Epithelial cell of esophagus (primary cell): ENCODE measurements at places on chromosomes 3 and 15.

DNA sequence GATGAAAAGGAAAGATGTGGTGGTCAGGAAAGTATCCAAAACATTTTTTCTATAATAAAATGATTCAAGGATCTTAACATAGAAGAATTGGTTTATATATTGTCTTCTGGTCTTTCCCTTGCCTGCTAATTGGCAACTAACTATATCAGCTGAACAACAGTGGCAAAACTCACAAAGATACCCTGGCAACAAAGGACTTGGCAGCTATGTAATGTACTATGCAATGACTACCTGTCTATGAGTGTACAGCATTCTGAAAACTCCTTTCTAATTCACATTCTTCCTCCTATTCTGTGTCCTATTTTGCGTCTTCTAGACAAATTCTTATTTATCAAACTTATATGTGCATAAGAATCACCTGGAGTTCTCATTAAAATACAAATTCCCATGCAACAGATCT is 15.7 kb upstream of the SERPINI2 start:
- no peak for DNase-seq

- DNase-seq = peak; percentile 44
These were observed 378 bp upstream of the FEM1B start for GRCh38 chr15:68277131-68277602.

DNA sequence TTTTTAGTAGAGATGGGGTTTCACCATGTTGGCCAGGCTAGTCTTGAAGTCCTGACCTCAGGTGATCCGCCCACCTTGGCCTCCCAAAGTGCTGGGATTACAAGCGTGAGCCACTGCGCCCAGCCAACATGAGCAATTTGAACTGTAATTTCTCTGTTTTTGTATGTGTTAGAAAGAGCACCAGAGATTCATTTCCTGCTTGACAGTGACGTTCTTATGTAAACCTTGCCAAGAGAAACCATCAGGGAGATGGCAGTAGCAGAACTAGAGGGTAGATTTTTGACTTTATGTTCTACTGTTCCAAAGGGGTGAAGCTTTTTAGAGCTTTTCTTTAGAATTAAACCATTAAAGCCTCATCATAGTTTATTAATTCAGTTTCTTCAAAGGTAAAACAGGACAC is 148.1 kb upstream of the UMPS start:
- no peak for DNase-seq

DNA sequence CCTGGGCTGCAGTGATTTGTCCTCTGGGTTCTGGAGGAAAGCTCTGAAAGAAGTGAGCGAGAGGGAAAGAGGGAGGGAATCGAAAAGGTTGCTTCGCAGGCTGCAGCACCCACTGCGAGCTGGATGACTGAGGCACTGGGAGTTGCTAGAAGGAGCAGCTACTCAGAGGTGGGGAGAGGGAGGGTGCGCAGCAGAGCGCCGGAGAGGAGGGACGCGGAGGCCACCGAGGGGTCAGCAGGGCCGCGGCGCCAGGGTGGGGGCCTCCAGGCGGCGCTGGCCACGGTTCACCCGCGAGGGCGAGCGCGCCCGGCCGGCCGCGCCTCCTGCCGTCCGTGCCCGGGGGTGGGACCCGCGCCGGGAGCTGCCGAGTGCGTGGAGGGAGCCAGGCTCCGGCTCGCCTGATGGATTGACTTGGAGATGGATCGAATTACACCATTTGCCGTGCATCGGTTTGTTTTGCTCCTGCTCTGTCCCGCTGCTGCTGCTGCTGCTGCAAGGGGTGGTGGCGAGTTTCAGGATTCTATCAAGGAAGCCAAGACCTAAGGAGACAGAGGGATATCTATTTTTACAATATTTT is at the start of gene SEMA6D:
Gene SEMA6D (plus strand): TSS at position 470 of the 577 bp plus-strand sequence. CDS start 42,294 bp downstream, outside the sequence.
- peak; percentile 79 for DNase-seq

- no peak for DNase-seq
These were observed 148.1 kb downstream of the RORA start for GRCh38 chr15:61081027-61081322.

DNA sequence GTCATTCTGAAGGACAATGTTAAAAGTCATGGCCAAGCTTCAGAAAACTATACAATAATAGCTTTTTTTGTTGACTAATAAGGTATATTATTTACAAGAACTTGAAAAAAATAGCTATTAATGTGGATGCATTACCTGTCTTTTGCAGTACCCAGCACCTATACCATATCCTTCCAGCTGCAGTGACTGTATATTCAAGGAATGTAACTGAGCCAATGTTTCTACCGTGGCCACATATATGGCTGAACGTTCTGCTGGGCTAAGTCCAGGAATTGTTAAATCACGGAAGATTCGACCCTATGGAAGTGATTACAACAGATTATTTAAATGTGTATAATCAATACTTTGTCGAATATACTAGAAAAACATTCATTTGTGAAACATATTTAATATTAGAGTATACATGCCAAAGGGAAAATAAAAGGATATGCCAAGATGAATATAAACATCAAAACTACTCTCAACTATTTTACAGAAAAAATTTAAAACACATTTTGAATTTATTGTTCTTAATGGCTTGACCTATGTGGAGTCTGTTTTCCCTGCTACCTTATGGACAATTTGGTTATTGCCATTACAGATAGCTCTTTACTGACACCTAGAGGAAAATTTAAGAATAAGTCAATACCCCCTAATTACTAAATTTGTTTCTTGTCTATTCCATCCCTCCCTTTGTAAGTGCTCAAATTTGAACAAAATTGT is 17.6 kb downstream of the ACAD11 start:
- peak; percentile 68 for DNase-seq

- no peak for DNase-seq
These were observed 27.0 kb downstream of the CADM2 start for GRCh38 chr3:84985795-84986194.

- no peak for DNase-seq
These were observed 51.3 kb downstream of the MBNL1 start for GRCh38 chr3:152319831-152320617.

GRCh38 chr3:100720426-100720825 is 11.1 kb downstream of the TFG start:
- DNase-seq = no peak

DNA sequence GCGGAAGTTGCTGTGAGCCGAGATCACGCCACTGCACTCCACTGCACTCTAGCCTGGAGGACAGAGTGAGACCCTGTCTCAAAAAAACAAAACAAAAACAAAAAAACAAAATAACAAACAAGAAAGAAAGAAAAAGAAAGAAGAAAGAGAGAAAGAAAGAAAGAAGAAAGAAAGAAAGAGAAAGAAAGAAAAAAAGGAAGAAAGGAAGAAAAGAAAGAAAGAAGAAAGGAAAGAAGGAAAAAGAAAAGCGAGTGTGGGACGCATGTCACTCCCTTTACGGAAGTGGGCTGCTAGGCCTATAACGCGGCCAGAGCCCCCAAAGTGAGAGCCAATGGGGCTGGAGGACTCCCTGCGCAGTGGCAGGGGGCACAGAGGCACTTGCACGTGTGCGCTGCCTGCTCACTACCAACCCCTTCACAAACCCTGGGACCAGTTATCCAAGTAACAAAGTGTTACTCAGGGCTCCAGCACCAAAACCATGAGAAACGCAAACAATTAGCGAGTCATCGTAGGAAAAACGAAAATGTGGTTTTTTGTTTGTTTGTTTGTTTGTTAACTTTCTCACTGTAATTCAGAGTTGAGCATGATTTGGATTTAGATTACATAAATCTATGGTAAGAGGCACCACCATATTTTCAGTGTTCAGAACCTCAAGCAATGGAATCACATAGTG is 40.8 kb upstream of the ATP1B3 start:
- peak; percentile 49 for DNase-seq

GRCh38 chr15:97479957-97480356 is 480.5 kb upstream of the ARRDC4 start:
- no peak for DNase-seq

DNA sequence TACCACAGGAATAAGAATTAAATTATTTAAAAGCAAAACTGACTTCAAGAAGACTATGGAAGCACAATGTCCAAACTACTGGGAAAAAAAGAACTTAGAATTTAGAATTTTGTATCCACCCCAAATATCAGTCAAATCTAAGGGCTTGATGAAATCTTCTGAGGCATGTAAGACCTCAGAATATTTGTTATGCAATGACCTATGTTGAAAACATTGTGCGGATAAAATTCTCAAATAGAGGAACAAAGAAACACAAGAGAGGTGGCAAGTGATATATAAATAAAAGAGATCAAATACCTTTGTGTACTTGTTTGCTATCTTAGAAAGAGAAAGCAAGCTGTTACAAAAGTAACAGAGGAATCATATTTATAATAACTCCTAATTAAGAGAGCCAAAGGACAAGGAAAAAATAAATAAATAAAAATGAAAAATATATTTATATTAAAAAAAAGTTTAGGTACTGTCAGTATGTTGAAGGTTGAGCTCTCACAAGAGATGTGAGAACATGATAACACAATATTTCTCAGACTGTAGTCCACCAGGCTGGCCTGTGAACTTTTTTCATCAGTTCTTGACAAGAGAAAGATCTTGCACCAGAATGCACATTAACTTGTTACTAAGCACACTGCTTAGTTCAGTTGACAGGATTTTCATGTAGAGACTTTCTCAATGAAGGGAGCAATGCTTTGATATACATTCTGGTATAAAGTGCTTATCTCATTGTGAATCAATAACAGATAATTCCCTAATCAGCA is 50.0 kb downstream of the CPA3 start:
- no peak for DNase-seq

DNA sequence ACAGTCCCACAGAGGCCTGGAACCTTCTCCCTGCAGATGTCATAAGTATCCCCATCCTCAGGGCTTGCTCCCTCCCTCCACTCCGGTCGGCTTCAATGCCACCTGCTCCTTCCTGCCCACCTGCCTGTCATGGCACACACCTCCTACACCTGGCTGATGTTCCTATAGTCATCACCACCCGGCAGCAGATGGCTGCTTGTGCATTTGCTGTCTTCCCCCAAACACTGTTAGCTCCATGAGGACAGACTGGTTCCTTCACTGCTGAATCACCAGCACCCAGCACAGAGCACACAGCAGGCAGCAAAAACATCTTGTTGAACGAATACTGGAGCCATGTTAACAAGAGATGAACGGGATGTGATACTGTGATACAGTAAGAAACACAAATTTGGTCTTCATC is 14.8 kb downstream of the TARS3 start:
- no peak for DNase-seq

DNA sequence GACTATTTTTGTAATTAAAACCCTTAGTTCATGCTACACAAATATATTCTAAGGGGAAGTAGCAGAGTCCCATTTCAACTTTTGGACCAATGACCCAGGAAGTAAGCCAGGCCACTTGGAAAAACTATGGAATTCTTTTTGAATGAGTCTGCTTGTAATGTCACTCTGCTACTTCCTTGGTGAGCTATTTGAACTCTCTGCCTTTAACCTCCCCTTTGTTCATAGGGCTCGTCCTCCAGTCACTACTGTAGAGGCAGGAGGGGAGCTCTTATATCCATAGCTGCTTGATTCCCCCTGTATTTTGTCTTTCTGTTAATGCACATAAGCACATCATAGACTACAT is 119.6 kb downstream of the UACA start:
- peak; percentile 11 for DNase-seq

DNA sequence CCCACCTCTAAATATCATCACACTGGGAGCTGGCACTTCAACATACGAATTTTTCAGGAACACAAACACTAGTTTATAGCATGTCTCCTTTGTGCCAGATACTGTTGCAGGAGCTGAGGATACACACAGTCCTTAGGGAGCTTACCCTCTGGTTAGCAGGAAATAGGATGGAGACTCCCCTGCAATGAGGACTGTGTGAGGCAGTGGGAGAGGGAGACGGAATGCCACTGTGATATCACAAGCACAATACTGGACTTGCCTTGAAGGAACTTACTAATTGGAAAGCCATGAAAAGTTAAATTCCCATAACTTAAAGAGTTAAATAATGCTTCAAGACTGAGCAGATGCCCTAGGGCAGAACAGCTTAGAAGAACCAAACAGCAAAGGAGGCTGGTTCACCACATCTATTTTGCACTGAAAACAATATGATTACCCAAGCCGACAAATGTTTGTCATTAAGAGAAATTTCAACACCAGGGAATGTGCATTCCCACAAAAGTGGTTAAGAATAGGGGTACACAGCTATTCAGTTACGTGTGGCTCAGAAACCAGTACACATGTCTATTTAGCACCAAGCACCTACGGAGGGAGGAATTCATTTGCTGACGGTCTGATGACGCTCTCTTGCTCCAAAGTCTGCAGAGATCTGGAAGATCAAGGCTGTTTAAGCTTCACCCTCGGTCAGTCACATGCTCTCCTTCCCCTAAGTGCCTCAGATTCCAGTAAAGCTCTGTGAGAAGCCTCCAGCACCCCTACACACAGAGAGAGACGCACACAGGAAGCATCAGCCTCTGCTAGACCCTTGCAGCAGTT is 5.2 kb downstream of the TBC1D2B start:
- DNase-seq = peak; percentile 45

GRCh38 chr15:90819390-90819789 is 49.0 kb upstream of the FURIN start:
- no peak for DNase-seq

- no peak for DNase-seq
These were observed 21.5 kb downstream of the FAM43A start for GRCh38 chr3:194707147-194707540.

DNA sequence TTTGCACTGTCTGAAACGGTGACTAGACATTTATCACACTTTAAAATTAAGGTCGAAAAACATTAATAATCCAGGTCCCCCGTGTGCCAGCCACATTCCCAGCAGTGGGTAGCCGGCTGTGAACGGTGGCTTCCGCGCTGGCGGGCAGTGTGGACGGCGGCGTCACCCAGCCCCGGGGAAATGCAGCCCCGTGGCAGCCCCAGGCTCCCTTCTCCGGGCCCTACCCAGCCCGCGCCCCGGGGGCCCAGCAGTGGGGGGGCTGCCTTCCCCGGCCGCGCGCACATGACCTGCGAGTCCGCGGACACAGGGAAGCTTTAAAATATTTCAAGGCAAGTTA is 25.3 kb downstream of the GABRA5 start:
- DNase-seq = no peak

- peak; percentile 81 for DNase-seq
These were observed 48.5 kb upstream of the CHST2 start for GRCh38 chr3:143070977-143071551.

GRCh38 chr3:34837848-34838741 is 801.2 kb upstream of the ARPP21 start:
- DNase-seq = peak; percentile 0

- no peak for DNase-seq
These were observed 109.4 kb downstream of the ATP8B4 start for GRCh38 chr15:50009634-50010033.

GRCh38 chr15:26128611-26129140 is 265.5 kb upstream of the ATP10A start:
- no peak for DNase-seq
